Foreskin keratinocyte (primary cell): ENCODE measurements at places on chromosomes 12 and 14. TPM values are rescaled to one million over a fixed set of nuclear protein-coding genes. Genes with fewer than 3 reads are reported as not detected.

Gene TAS2R42
- not detected in 2 replicates for polyA plus RNA-seq

DNA sequence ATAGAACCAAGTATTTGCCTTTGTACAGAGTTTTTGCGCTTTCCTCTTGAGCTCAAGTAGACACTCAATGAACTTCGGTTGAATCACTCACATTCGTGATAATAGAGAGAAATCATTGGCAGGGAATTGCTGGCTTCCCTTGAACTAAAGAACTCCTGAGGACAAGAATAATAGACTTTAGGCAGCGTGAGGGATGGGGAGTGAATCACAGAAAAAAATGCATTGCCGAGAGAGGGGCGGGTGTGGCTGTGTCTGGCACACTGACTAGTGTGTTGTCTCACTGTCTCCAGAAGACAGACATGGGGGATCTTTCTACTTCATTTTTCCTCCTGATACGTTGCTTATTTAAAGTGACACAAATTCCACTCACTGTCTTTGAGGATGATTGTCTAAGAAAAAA, 805.2 kb downstream of the BCL11B start:
- peak; percentile 56 for DNase-seq

Gene AICDA
- 0.02 TPM in 1 of 2 replicates, not detected in the other for polyA plus RNA-seq

Gene CYP27B1
- 31.4 and 43.4 TPM in 2 replicates for polyA plus RNA-seq

DNA sequence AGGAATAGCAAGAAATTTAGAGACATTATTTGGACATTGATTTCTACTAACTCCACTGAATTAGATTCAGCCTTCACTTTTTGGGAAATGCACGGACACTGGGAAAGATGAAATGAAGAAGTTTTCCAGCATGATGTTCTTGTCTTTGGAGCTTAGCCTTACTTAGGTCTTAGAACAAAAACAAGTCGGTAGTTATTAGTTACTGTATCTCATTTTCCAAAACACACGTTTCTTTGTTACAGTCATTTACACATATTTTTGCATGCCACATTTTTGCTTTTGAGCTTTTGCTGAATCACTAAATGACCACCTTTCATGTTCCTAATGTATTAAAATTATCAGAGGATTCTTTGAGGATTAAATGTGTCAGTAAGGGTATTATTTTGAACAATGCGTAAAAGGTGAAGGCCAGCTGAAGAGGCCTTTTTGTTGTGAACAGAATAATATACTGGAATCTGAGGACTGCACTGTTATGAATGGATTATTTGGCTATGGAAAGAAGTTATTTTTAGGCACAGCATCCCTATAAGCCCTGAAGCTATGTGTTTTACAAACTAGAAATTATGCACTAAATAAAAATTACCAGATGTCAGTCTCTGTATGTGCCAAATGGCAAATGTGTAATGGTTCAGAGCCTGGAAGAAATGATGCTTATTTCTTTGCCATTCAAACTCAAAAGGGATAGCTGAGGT, 138.2 kb downstream of the SRGAP1 start:
- no peak for DNase-seq
